ENCODE measurements at places on chromosomes 6 and 20.
A peak's percentile ranks its signal among the peaks of the same experiment; 100 is the strongest.

- DNase-seq, result no peak
These were observed 95.7 kb downstream of the FILIP1 start for GRCh38 chr6:75397656-75398465.

GRCh38 chr6:122323361-122323760 is 76.1 kb upstream of the HSF2 start:
- no peak for DNase-seq

- DNase-seq, result peak; percentile 2
These were observed 608.4 kb downstream of the EPHA7 start for GRCh38 chr6:92810913-92811312.

- no peak for DNase-seq
These were observed 930.1 kb upstream of the MAN1A1 start for GRCh38 chr6:120279466-120280167.

- no peak for DNase-seq
These were observed 45.3 kb downstream of the QRSL1 start for GRCh38 chr6:106674541-106675229.

DNA sequence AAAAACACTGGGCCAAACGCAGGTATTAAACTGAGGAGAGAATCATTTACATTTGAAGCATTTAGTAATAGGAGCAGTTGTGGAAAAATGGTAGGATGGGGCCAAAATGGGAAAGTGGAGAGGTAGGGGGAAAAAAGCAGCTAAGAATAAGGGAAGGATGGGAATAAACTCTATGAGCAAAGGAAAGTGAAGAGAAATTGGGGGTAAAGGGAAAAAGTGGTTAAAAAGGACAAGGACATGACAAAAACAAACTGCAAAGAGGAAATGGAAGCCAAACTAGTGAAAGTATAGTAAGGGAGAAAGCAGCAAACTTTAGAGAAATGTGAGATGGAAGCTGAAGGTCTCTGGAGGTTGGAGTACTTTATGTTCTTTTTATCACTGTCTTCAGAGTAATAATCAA is 6.2 kb upstream of the ZSCAN16 start:
- no peak for DNase-seq

DNA sequence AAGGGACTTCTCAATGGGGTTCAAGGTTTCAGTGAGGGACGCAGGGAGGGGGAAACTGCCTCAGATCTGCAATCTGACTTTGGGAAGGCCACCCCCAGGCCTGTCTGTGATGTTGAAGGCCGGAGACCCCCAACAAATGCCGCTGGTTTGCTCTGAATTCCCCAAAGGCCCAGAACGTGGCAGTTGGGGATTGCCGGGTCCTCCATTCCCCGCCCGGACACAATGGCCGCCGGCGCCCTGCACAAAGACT is 326 bp upstream of the BCL2L1 start:
- DNase-seq, result no peak

GRCh38 chr20:8545212-8545611 is 413.1 kb downstream of the PLCB1 start:
- no peak for DNase-seq

- no peak for DNase-seq
These were observed 368.9 kb downstream of the UTRN start for GRCh38 chr6:144653885-144654505.

GRCh38 chr6:13461805-13462204 is 25.6 kb downstream of the GFOD1 start:
- DNase-seq, result no peak

GRCh38 chr6:157879873-157880254 is 56.8 kb downstream of the SNX9 start:
- no peak for DNase-seq

- DNase-seq, result no peak
These were observed 21.6 kb downstream of the TOMM34 start for GRCh38 chr20:44938637-44939036.

Data from GM18507 (cell line).